ENCODE measurements at places on chromosomes 11 and 22. TPM values are rescaled to one million over a fixed set of nuclear protein-coding genes. Genes with fewer than 3 reads are reported as not detected.

DNA sequence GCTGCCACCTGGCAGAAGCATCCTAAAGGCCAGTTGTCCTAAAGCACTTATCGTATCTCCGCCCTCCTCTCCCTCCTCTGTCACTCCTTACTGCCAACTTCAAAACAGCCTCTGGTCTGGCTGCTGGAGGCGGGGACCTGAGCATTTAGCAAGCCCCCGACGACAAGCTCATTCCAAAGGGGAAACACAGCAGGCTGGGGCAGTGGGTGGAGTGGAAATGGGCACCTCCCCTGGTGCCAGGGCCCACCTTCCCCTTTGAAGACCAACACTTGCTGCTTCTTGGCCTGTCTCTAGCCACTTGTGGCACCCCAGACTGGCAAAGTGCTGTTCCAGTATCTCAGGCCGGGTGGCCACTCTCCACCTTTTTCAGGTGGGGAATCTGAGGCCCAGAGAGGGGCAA is 3.6 kb downstream of the MAP3K11 start:
- peak overlapping the region; percentile 91 for H3K27ac ChIP-seq
- no peaks in the 10 kb centered on the region for H3K4me1 ChIP-seq
- H3K4me3 ChIP-seq: no peak overlapping the region
- no peaks in the 10 kb centered on the region for H3K27me3 ChIP-seq
- DNase-seq: no peak

Gene KBTBD3
- 4.2 TPM for total RNA-seq

Gene MUC6
- total RNA-seq: not detected

Gene PEX16
- 12.9 TPM for total RNA-seq

DNA sequence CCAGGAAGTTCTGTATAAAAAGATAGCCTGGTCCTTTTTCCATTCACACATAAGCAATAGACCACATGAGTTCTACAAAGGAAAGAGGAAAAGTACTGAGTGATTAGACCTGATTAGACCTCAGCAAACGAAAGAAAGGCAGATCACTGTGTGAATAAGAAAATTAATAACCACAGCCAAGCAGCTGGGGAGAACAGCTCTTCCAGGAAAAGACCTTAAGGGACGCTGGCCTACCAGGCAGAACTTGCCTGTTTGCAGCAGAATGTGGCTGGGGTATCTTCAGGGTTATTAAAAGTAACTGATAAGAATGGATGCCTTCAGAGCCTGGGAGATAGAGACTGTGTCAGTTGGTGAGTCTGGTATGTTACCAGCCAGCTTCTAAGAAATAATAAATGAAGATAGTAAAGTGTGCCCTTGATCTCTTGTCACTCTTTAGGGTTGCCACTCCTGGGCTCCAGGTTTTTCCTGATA is 172.9 kb downstream of the DBX1 start:
- no peak for DNase-seq
- H3K27me3 ChIP-seq: no peaks in the 10 kb centered on the region
- H3K36me3 ChIP-seq: no peaks in the 10 kb centered on the region

- H3K4me1 ChIP-seq: no peaks in the 10 kb centered on the region
- peaks cover 8% of the 10 kb centered on the region for H3K36me3 ChIP-seq
- no peak for DNase-seq
- H3K27ac ChIP-seq: no peak overlapping the region
Observed at GRCh38 chr11:61742391-61742790, 10.0 kb upstream of the MYRF start.

DNA sequence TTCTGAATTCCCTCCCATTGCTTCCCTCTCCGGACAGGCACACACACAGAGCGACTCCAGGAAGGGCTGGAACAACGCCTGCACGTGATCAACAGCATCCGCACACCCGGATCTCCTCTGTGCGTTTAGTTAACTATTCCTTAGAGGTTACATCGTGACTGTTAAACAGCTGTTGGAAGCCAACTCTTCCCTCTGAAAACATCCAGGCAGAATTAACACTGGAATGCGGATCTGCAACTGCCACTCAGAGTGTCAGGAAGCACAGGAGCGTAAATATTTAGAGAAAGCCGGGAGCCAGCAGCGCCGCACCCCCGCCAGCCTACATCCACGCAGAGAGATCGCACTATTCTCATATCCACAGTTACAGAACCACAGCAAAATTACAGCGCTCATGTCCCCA is 46.2 kb downstream of the SHANK2 start:
- H3K27ac ChIP-seq: no peak overlapping the region
- no peaks in the 10 kb centered on the region for H3K27me3 ChIP-seq
- H3K4me3 ChIP-seq: no peak overlapping the region
- no peak for DNase-seq
- no peaks in the 10 kb centered on the region for H3K4me1 ChIP-seq
- no peaks in the 10 kb centered on the region for H3K36me3 ChIP-seq
